B cell (primary cell): ENCODE measurements at places on chromosomes 13 and 19. TPM values are rescaled to one million over a fixed set of nuclear protein-coding genes. Genes with fewer than 3 reads are reported as not detected.

GRCh38 chr19:51441410-51442390 lies 16.6 kb downstream of the SIGLEC8 start:
- peak; percentile 88 for DNase-seq

DNA sequence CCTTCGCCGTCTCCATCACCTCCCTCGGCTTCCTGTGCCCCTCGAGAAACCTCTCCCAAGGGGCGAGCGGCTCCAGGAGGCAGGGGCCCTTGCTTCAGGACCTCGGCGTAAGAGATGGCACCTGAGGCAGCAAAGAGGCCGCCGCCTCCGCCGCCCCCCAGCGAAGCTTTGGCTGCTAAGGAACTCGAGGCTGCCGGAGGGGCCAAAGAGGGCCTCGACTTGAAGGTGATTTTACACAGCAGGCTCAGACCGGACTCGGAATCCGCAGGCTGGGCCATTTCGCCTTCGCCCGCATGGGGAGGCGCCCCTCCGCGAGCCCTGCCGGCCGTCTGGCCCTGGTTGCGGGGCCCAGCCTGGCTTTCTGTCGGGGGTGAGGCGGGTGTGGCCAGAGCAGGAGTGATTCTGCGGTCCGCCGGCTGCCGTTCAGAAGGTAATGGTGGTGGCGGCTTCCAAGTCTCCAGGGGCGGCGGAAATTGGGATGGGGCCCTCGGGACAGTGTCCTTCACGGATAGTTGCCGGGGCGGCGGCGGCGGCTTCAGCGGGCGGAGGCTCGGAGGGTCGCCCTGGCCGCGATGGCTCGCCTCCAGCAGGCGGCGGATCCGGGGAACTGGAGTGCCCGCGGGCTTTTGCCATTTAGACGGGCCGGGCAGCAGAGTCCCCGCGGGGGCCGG lies 1.4 kb downstream of the GGN start:
- DNase-seq: peak; percentile 55

Gene CLIP3
- total RNA-seq: 1.3 and 1.8 TPM in 2 replicates

Gene CASP14
- not detected in 2 replicates for total RNA-seq

Gene CABP5
- total RNA-seq: not detected in 2 replicates

DNA sequence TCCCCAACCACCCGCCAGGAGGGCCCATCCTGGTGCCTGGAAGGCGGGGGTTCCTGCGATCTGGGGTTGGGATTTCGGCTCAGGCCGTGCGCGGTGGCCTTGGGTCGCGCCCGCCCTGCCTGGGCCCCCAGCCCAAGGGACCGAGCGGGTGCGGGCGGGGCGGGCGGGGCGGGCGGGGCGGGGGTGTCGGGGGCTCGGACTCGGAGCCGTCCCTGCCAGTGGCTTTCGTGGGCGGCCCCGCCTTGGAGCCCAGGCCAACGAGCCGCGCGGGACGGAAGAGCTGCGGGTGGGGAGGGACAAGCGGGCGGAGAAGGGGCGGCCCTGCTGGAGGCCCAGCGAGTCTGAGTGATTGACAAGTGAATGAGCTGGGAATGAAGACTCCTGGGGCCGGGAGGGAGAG lies 24.6 kb upstream of the ZNF729 start:
- no peak for DNase-seq
